ENCODE measurements at places on chromosomes 12 and 14.

DNA sequence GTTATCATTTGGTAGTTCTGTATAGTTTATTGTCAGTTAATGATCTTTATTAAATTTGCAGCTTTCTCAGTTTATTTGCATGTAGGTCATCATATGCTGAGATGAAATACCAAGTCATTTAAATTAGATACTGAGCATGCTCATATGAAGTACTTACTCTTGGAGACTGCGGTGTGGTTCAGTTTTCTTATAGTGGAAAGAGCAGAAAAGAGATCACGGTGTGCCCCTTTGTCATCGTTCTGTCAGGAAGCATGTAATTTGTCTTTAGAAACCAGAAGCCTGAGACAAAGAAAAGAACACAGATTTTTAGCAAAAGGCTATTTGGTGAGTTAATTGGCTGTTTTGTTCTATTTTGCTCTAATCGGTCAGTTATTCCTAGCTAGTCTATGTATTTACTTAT is 75.6 kb downstream of the PLEKHA5 start:
- DNase-seq, result no peak

GRCh38 chr12:67928621-67929383 is 60.4 kb upstream of the IFNG-AS1 start:
- no peak for DNase-seq

GRCh38 chr14:61253064-61253738 is 27.9 kb downstream of the TMEM30B start:
- no peak for DNase-seq

GRCh38 chr12:47280543-47281300 is 201.0 kb upstream of the AMIGO2 start:
- no peak for DNase-seq

GRCh38 chr12:117284140-117284539 is 77.3 kb downstream of the NOS1 start:
- DNase-seq, result no peak

- DNase-seq, result no peak
Observed at GRCh38 chr12:103392722-103393121, 103.0 kb downstream of the C12orf42 start.

- no peak for DNase-seq
Observed at GRCh38 chr12:92244036-92244435, 98.4 kb upstream of the BTG1 start.

DNA sequence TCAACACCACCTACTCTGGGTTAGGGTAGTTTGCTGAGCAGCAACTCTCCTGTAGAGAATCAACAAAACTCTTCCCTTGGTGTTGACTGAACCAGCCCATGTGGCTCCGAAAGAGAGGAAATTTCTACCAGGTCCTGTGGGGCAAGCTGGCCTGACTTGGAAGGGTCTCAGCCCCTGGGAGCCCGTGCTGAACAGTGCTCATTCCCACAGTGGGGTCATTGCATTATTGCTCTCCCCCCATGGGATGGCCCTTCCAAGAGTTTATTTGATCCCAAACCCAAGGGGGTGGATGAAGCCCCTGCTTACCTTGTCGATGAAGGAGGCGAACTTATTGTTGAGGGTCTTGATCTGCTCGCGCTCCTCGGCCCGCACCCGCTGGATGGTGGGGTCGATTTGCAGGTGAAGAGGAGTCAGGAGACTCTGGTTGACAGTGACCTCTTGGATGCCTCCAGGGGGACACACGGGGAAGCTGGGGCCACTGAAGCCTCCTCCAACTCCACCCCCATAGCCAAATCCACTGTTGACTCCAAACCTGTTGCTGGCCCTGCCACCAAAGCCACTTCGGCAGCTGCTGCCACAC is 580 bp downstream of the KRT75 start:
- no peak for DNase-seq

DNA sequence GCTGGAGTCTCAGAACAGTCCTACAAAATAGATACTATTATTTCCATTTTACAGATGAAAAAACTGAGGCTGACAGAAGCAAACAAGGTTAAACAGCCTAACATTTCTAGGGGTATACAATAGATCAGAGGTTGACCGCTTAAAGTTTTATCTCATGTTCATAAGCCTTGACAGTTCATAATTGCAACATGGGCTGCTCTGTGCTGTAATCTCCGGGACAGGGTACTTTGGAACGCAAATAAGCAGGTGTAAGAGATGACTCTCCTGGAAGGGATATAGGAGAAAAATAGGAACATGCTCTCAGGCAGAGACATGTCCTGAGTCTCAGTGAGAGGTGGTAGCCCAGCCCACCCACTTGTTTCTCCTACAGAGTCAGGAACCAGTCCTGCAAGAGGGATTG is 72.8 kb upstream of the RBM19 start:
- DNase-seq, result no peak

DNA sequence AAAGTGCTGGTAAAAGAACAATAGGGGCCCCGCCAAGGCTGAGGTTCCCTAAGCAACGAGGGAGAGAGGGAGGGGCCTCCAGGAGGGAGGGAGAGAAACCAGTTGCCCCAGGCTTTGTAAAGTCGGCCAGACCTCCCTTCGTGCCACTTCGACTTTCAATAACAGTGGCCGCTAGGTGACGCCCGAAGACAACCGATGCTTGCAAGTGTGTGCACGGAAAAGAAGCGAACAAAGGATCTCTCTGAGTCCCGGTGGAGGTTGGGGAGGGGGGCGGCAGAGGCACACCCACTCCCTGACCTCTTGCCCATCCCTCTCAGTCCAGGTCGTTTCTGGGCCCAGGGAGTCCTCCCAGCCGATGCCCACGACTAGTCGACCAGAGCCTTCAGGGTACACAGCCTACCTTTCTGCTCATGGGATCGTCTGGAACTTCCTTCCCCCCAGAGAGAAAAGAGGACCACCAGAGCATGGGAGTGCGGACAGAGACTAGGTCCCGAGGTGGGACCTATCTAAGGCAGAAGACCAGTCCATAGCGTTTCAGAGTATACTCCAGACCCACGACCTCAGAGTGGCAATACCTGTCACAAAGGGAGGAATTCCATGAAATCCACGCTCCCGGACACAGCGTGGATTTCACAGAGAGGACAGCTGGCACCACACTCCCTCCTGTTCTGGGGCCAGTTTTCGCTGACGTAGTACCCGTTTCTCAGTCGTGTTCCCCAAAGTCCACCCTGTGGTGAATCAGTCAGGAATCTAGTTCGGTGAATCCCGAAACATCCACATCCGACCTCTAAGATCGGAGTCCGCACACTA is 262.7 kb upstream of the ALG10B start:
- DNase-seq, result no peak

- DNase-seq, result no peak
Observed at GRCh38 chr12:4567073-4567881, 5.3 kb downstream of the DYRK4 start.

DNA sequence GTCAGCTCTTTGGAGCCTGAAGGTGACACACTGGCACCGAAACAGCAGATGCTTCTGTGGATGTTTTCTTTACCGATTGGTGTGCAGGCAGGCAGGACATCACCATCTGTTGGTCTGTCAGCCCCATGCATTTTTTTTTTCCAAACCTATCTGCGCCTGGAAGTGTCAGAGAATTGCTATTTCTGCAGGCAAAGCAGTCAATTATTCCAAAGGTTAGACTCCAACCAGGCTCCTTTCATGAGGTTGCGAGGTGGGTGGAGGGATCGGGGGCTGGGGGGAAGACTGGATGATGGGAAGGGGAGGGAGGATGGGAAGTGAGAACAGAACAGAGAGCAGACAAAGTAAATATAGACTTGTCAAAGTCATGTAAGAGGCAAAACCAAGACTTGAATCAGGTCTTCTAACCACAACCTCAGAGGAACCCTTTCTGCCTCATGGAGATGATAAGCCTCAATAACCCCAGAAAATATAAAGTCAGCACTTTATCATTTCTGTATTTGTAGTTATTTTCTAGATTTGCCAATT is 117.7 kb downstream of the OTOGL start:
- no peak for DNase-seq

DNA sequence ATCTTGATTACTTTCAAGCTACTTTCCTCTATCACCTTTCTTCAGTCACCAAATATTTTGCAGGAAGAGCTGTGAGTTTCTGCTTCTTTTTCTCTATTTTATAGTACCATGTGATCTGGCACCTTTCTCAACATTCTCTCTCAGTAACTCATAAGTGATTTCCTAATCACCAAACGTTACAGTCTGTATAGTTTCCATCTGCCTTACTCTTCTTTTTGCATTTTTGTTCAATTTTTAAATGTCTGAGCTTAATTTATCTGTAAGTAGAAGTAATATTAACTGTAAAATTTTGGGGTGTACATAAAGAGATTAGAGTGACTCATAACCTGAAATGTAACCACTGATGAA is 422.1 kb upstream of the SYT1 start:
- DNase-seq, result no peak

- no peak for DNase-seq
Observed at GRCh38 chr14:105332350-105332874, 17.9 kb downstream of the PACS2 start.
